ENCODE measurements at places on chromosomes 12 and 14. TPM values are rescaled to one million over a fixed set of nuclear protein-coding genes. Genes with fewer than 3 reads are reported as not detected.

Gene ITGA5
- total RNA-seq, result 112 TPM

DNA sequence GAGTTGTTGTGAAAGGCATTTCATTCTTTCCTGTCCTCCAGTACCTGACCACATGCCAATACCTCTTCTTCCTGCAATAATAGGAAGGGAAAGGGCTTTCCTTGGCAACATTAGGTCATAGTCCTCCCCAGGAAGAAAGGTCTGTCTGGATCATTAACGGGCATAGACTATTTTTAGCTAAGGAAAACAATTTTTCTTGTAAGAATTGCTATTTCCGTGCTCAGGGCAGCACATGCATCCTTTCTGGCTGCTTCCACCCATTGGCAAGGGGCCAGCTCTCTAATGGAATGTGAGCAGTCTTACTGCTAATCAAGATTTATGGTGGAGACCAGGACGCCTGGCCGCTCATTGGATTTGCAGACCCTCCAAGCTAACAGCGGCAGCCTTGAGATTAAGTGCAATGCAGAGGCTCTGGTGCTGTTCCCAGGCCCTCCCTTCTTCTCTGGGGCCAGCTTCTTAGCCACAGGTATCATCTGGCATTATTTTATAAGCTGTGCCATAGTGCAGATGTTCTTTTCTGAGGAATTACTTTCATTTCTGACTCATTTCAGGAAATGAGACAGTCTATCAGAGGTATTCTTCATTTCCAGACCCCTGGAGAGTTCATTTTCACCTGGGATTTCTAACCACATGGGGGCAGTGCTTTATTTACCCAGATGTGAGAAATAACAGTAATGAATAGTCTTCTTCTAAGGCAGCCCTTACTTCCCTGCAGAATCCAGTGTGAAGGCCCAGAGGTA, 52.9 kb downstream of the ANO6 start:
- peak; percentile 86 for DNase-seq

Gene ADCY4
- 16.7 TPM for total RNA-seq

GRCh38 chr14:100538351-100539002, 48.7 kb downstream of the BEGAIN start:
- DNase-seq, result no peak

DNA sequence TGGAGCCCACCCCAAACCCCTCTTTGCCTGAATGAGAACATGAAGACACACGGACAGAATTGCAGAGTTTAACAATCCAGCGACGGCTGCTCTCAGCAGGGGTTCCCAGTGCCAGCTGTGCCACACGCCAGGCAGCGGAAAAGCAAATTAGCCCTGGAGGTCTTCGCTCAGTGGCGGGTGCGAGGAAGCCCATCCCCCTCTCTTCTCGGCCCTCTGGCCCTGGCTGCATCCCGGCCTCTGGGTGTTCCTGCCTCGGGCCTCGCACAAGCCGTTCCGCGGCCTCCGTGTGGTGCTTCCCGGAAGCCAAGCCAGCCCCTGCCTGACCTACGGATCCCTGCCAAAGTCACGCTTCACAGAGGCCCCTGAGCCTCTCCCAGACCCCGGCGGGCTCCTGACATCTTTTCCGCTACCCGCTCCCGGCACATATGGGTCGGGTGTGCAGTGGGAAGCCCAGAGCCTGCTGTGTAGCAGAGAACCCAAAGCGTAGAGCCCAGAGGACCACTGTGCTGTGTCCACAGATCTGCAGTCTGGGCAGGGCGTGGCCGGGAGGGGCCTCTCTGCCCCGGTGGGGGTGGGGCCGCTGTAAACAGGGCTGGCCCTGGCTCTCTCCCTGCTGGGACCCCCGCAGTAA, 70.7 kb upstream of the GALNT9 start:
- peak; percentile 58 for DNase-seq

Measured in tongue (tissue), 3 donors.